Fibroblast of skin of back (primary cell): ENCODE measurements at places on chromosomes 3 and 15.

- DNase-seq = no peak
These were observed 176.0 kb downstream of the SATB1 start for GRCh38 chr3:18249126-18249525.

GRCh38 chr3:163018664-163019063 is 1522.1 kb downstream of the OTOL1 start:
- no peak for DNase-seq

- no peak for DNase-seq
These were observed 643.0 kb downstream of the NAALADL2 start for GRCh38 chr3:175502155-175502554.

GRCh38 chr15:19899021-19899824 is 642.4 kb downstream of the GOLGA6L6 start:
- no peak for DNase-seq

DNA sequence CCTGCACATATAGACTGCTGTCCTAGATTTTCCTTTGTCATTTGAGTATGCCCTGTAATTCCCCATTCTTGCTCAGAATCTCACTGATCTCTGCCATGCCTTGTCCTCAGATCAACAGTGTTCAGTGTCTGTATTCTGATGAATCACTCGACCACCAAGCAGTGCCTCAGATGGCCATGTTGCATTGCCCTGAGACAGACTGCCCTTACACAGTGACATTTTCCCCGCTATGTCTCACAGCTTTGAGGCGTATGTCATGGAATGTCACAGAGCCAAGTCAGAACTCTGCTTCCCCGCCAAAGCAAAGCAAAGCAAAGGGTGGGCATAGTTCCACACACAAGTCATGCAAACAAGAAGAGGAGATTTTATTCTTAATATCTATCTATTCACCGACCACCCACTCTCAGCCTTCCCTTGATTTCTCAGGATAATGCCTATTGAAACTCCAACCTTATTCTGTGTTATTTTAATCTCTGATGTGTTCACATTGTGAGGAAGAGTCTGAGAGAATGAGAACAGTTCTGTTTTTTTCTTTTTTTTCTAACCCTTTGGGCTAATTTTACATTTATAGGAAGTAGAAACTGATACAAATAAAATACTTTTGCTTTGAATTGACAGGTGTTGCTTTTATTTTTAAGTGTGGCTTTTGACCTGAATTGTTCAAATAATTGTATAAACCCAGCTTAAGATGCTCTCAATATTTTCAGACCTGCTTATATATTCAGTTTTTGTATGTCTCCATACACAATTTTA is 16.9 kb upstream of the PSMD6 start:
- peak; percentile 85 for DNase-seq

- DNase-seq = no peak
These were observed 14.2 kb downstream of the FSTL1 start for GRCh38 chr3:120436523-120437050.

- DNase-seq = no peak
These were observed 177.1 kb upstream of the PFN2 start for GRCh38 chr3:150147776-150148175.

- no peak for DNase-seq
These were observed 57.6 kb upstream of the FRMD4B start for GRCh38 chr3:69443457-69443920.

DNA sequence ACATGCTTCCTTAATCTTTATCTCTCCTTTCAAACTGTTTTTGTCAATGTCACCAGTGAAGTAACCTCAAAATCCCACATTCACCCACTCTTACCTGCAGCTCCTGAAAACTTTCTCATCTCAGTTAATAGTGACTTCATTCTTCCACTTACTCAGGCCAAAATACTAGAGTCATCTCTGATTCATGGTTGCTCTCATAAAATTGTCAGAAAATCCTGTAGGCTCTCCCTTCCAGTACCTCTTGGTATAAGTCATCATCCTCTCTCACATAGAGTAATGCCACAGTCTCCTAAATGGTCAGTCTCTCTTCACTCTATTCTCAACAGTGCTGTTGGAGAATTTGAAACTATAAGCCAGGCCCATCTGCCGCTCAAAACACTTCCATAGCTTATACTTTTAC is 34.9 kb upstream of the POU1F1 start:
- DNase-seq = no peak

DNA sequence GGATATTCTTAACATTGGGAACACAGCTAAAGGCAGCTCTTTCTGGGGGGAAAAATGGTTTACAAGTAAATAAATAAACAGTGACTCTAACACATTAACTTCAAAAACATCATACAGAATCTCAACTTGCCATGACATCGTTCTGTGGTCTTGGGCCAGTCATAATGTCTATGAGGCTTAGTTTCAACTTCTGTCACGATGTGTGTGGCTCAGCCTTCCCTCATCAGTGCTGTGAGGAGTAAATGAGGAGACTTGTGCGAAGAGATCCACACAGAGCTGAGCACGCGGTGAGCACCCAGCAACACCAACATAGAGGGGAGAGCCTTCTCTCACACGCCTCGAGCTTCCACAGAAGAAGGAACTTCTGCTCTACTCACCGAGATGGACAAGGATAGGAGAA is 49.0 kb downstream of the DZIP1L start:
- DNase-seq = no peak

DNA sequence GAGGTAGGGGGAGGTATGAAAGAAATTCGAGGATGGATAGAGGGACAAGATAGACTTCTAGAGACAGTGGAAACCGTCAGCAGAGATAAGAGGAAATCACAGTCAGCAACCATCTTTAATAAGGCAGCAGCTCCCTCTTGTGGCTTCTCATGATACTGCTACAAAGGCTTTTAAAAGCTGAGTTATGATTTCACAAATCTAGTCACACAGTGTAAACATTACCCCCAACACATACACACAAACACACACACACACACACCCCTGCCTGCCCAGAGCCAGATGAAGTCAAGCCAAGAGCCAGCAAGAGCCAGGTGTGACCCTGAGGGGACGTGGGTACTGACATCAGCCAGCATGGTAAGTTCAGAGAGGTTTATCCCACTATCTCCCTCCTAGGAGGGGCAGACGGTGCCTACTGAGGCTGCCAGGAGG is 18.9 kb upstream of the TGM5 start:
- DNase-seq = peak; percentile 67

DNA sequence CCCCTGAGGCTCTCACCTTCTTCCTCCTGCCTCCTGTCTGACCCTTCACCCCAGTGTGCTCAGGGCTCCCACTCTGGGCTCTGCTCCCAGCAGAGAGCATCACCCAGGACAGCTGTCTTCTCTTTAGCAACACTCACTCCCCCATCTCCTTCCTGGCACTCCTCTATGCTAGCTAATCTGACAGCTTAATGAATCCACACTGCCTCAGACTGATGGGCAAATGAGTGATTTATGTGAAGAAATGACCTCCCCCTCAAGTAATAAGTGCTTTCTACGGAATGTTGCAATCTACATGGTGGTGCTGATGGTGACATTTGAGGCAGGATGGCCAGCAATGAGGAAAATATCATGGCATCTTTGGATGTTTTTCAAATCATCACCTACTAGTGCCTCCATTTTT is 83.6 kb downstream of the LSM3 start:
- no peak for DNase-seq

- no peak for DNase-seq
These were observed 357.2 kb downstream of the ZNF385D start for GRCh38 chr3:21393683-21394311.

DNA sequence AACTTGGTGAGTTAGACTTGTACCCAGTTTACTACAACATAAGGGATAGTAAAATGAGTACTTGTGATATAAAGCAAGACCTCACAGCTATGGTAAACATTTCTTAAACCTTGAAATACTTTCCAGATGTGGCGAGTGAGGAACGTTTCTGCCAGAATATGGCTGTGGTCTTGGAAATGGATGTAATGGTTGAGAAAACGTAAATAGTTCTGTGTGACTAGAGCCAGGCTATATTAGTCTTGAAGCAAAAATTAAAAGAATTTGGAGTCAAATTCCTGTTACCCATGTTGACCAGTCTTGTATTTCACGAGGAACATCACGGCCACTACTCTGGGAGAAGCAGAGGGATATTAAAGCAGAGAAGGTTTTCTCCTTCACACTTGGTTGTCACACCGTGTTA is 15.3 kb downstream of the OR4F15 start:
- DNase-seq = peak; percentile 7

DNA sequence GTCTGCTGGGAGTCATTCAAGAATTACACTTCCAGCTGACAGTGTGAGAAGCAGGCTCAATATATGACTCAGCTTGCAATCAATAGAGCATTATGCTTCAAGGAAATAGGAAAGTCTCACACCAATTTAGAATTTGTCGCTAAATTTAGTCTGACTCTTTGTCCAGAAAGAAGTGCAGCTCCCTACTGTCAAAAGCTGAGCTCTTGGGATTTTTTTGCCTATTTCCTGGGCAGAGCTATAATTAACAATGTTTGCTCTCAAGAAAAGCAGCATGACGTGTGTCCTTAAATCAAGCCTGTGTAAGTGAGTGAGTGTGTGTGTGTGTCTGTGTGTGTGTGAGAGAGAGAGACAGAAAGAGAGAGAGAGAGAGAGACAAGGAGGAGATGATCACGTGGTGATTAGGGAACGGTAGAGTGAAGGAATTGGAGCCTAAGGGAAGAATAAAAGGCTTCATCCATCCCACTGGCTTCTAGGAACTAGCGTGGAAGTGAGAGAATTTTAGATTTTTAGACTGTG is 16.4 kb upstream of the SLC35G2 start:
- DNase-seq = peak; percentile 43

DNA sequence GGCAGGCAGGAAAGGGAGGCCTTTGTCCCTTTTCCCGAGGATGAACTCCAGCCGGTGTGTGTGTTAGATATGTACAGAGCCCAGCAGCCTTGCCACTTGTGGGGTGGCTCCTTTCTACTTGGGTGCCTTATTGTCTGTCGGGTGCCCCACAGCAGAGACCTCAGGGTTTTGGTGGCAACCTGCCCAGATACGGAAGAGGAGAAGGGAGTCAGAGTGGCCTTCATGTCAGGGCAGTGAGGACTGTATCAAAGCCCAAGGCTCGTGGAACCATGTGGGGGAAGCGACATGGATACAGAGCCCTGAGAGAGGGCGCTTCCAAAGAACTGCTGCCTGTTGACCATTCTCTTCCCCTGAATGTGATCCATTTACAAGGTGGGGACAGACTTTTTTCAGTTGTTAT is 166.2 kb downstream of the SLCO3A1 start:
- DNase-seq = no peak

GRCh38 chr3:168424059-168424734 is 328.5 kb upstream of the GOLIM4 start:
- DNase-seq = peak; percentile 87

DNA sequence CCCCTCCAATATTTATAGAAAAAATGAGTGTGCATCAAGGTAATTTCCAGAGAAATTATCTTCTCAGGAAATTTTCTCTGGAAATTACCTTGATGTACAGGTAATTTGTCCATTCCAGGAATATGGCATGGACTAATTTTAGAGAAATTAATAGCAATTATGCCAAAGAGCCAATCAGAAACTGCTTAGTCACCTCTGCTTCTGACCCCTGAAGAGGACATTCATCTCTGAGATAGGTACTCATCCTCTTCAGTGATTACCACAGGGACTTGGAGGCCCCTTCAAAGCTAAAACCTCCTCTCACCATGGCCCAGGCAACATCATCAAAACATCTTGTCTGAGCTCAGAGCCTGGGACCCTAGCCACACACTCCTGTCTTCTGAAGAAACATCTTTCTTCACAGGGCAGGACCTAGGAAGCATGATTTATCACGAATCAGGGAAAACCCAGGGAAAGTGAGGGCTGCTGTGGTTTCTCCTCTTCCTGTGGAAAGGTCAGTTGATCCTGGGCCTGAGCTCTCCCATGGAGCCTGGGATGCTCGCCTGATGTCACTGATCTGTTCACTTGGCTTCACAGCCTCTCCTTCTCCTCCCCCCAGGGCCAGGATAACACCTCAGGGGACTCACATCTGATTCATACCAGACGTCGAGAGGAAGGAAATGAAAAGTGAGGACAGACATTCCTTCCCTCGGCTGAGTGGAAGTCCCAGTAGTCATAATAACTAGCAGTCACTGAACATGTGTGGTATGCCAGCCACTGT is 210.5 kb downstream of the DTWD1 start:
- peak; percentile 96 for DNase-seq

DNA sequence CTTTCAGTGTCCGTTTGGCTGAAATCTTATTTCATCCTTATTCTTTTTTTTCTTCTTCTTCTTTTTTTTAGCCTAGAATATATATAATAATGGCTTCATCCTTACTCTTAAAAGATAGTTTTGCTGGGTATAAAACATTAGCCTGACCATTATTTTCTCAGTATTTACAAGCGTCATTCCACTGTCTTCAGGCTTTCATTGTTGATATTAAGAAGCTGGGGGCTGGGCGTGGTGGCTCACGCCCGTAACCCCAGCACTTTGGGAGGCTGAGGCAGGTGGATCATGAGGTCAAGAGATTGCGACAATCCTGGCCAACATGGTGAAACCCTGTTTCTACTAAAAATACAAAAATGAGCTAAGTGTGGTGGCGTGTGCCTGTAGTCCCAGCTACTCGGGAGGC is 10.6 kb downstream of the ZNF710 start:
- DNase-seq = no peak

DNA sequence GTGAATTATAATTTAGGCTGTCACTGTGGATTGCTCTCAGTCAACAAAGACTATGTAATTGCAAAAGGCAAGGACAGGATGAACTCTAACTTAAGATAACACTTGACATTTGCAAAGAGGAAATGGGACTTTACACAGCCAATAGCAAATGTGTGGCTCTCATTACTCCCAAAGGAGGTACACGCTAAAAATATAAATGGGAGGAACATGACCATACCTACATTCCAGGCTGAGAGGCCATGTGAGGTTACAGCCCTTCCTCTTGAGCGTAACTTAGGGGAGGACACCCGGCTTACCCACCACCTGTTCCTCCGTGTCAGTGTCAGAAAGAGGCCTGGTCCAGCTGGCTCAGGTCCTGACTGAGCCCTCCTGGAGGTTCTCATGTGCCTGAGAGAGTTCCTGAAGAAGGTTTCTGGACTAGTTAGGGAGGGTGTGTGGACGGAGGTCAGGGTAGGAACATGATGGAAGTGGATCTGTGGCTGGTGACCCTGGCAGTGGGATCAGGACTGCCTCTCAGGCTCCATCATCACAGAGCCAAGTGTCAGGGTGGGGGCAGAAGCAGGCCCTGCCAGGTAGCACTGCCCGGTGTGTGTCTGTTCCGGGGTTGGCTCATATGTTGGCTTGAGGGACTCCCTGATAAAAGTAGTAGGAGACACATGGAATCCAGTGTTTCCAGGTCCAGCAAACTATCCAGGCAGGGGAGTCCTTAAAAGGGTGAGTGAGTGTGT is 7.9 kb downstream of the POPDC2 start:
- DNase-seq = no peak

DNA sequence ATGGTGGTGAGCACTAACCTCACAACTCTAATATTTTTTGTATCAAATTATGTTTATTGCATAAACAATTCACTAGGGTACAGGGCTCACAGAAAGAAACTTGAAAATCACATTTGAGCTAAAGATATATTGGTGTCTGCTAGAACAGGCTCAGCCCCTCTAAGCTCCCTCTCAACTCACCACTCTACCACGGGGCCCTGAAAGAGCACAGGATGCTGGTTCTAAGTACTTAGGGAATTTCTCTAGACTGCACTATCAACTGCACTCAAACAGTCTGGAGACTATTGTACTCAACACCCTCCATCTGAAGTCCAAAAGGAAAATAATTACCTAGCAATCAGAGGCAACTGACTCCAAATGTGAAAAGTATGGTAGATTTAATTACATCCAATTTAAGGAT is 98.7 kb upstream of the STRIT1 start:
- no peak for DNase-seq

- DNase-seq = peak; percentile 26
These were observed 250.5 kb downstream of the SHQ1 start for GRCh38 chr3:72597756-72598195.
